ENCODE measurements at places on chromosomes 11 and 22.

DNA sequence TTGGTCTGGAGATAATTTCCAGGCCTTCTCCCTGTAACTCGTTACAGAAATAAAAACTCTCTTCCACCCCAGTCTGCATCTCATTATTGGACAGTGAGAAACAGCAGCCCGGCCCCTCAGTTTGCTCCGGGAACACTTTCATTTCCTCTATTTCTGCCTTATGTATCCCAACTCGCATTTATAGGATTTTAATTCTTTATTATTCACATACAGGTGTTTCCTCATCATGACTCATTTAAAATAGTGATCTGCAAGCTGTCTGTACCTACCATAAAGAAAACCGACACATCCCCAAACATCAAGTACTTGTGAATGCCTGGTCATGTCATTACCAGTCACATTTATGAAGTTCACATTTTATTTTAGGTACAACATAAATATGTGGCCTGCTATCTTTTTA, 42.8 kb downstream of the PIWIL3 start:
- peak; percentile 50 for DNase-seq

DNA sequence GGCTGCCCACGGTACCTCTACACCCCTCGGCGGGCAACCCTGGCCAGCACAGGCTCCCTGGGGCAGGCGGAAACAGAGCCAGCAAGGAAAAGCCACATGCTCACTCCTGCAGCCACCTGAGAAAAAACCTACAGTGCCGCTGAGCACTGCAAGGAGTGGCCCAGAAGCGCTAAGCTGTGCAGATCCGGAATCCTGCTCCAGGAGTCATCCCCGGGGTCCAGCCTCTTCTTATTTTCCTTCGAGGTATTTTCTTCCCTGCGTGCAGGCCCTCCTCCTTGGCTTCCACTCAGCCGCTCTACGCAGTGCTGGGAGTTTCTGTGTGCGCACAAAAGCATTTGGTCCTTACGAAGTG, 81.0 kb downstream of the TRMU start:
- DNase-seq: peak; percentile 65

- DNase-seq: peak; percentile 48
Measured at GRCh38 chr22:22928666-22929380, 41.2 kb downstream of the IGLL5 start.

DNA sequence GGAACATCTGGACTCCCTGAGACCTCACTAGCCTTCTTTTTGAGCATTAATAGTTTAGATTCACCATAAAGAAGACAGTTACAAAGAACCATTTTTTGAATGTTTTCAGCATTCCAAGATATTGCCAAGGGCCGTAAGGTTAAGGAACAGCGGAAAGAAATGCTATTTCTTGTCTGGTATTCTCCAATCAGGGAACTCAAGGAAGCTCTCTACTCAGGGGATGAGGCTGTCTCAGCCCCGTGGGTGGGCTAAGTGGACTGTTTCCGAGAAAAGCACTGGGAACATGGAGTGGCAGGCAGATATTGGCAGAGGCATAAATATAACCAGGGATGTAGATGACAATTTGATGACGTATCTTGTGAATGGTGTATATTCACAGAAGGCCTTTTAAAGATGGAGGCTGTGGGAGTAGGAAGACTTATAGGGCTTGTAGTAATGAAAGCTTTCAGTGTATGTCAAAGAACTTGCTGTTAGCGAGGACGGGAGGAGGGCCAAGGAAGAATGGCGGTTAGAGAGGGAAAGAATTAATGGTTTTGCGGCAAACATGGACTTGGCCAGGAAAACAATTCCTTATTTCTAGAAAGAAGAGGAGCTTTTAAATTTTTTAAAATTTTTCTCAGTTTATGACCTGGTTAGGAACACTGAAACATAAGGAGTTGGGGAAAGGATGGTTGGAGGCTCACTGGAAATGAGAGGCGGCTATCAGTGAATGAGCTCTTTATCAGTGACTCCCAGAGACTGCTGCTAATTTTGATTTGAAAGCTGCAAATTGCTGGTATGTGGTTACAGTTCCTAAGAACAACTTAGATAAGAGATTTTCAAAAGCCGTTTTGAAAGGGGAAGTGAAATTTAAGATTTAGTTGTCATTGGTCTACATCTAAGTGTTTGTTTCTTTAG, 64.6 kb downstream of the ST3GAL4 start:
- DNase-seq: peak; percentile 77

DNA sequence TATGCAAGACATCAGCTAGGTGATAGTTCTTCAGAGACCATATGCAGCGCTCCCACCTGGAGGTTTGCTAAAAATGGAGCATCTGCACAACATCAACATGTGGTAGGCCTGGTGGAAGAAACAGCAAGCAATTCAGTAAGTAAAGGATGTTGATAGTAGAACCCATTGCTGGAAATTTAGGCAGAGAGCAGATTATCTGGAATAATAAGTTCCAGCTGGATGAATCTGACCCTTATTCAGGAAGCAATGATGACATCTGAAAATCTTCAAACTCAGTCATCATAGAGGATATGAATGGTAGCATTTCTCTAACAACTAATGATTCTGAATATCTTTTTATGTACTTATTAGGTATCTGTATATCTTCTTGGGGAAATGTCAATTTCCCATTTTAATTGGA, 225.2 kb upstream of the ANO3 start:
- DNase-seq: no peak

GRCh38 chr11:5809122-5809519, 397 bp downstream of the OR52N2 start:
- DNase-seq: no peak

GRCh38 chr22:37930952-37931440, 22.4 kb downstream of the C22orf23 start:
- DNase-seq: no peak

DNA sequence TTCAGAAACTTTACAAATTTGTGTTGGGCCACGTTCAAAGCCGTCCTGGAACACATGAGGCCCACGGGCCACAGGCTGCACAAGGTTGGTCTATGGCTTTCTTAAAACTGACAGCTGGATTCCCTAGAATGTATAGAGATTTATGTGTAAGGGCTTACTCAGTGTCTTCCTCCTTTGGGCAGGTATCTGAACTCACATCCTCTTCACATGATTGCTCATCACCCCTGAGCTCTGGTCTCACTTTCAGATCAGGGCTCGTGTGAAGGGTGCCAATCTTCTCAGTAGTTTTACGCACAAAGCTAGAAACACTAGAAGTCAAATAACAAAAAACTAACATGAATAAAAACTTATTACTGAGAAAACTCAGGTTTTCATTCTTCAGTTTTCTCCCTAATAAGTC, 27.1 kb downstream of the HPS5 start:
- DNase-seq: no peak

DNA sequence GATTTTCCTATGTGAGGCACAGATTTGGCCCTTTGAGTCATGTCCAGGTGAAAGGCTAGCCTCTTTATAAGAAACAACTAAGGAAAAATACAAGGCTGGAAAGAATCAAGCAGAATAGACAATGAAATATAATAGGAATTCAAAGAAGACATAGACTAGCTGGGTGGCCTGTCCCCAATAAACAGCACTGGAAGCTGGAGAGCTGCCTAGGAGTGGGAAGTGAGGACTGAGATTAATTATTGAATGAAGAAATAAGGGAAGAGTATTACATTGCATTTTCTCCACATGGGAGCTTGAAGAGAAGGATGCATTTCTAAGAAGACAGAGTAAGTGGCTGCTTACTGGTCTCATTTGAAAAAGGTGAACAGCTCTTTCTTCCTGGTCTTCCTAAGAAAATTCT, 100.0 kb downstream of the CCDC34 start:
- no peak for DNase-seq

GRCh38 chr11:1628506-1629325, 859 bp upstream of the KRTAP5-5 start:
- DNase-seq: peak; percentile 72

DNA sequence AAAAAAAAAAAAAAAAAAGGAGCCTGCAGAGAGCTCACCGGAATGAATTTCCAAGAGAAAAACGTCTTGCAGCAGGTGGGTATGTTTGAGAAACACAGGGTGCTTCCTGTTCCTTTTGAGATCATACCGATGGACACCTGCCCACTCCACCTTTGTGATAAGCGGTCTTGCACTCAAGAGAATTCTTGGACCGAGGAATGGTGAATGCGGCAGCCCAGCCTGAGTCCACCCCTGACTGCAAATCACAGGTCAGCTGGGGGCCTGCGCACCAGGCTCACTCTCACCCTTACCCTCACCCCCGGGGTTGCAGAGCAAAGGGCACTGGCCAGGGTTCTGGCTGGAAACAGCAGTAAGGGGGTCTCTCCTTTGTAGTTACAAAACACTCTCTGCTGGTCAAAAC, 16.8 kb upstream of the TEF start:
- DNase-seq: no peak

- no peak for DNase-seq
Measured at GRCh38 chr11:75023446-75024067, 34.8 kb downstream of the NEU3 start.

GRCh38 chr11:85752890-85753581, 57.9 kb downstream of the SYTL2 start:
- no peak for DNase-seq

DNA sequence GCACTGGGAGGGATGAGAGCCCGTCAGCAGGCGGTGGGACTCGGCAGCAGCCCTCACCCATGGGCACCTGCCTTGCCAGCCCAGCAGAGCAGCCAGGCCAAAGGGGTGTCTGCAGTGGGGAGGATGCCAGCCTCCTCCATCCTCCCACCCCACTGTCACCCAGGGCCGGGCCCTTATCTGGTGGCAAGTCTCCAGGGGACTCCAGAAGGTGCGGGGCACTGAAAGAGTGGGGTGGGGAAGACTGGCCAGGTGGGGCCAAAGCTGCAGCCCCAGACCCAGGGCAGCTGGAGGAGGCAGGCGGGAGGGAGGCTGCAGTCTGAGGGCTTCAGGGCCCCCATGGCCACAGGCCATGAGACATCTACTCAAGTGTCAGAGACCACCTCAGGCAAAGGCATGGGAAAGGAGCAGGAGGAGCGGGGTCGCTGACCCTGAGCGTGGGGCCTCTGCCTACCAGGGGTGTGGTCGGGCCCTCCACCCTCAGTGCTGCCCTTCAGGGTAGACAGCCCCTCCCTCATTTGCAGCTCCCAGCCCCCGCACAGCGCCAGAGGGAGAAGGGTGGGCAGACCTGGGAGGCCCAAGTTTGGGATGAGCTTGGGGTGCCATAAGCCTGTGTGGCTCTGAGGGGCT, 3.5 kb downstream of the DGCR6L start:
- DNase-seq: no peak

DNA sequence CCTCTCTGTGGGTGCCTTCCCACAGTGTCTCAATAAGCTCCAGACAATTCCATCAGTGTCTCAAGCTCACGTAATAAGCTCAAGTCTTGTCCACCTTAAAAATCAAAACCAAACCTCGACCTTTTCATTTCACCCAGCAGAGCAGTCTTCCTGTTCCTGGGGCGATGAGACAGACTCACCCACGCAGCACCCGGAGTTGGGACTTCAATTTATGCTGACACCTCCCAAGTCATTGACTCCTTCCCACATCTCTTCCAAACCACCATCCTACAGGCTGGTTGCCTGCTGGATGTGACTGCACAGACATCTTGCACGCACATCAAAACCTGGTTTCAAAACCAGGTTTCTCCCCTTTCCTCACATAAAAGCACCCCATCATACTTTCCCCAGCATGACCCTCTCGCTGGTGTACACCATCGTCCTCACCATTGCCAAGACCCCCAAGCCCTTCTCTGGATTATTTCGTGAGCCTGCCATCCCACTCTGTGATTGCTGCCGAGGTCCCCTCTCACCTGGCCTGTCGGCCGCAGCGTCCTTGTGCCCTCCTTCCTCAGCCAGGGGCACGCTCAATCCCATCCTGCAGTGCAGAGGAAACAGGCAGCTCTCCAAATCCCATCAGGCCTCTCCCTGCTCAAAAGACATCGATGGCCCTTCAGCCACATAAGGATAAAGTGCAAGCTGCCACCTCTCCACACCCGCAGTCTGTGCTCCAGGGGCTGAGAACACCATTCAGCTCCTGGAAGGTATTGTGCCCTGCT, 45.1 kb upstream of the FBXO3 start:
- DNase-seq: no peak

DNA sequence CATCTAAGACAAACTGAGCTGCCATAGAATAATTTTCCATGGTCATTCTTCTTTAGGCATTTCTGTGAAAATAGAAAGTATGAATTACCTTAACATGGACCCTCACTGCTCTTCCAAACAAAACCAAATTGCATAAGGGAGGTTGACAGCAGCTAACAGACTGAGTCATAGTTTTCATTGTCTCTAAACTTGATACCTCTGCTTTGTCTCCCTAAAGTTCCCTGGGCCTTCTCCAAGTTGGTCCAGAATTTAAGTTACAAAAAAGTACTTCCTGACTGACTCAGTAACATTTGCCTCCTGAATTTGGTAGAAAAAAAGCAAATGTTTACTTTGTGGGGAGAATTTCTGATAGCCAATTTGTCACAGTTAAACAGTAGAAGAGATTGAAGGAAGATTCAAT, 3.0 kb downstream of the OR8D1 start:
- no peak for DNase-seq

DNA sequence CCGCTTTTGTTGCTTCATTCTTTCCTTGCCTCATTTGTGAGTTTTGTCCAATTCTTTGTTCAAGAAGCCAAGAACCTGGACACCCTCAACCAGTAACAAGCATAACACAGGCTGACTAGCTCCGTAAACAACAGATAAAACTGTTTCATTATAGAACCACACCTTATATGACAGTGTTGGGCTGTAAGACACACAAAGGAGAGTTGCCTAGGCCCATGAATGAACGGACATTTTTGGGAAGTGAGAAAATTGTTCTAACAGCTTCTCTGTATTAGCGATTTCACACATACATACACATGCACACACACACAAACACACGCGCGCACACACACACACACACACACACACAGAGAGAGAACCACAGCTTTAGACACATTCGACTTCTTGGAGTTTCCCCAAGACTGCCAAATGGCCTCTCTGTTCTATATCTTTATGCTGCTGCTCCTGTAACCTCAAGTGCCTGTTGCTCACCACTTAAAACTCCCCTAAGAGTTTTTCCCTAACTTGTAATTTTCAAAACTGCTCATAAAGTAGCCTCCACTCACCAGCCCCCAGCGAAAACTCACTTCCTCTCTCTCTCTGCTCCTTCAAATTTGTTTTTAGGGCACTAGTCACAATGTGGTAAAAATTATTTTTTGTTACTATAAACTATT, 35.9 kb downstream of the CTSC start:
- DNase-seq: peak; percentile 65

GRCh38 chr11:97965849-97966646, 1054.7 kb upstream of the CNTN5 start:
- DNase-seq: no peak

DNA sequence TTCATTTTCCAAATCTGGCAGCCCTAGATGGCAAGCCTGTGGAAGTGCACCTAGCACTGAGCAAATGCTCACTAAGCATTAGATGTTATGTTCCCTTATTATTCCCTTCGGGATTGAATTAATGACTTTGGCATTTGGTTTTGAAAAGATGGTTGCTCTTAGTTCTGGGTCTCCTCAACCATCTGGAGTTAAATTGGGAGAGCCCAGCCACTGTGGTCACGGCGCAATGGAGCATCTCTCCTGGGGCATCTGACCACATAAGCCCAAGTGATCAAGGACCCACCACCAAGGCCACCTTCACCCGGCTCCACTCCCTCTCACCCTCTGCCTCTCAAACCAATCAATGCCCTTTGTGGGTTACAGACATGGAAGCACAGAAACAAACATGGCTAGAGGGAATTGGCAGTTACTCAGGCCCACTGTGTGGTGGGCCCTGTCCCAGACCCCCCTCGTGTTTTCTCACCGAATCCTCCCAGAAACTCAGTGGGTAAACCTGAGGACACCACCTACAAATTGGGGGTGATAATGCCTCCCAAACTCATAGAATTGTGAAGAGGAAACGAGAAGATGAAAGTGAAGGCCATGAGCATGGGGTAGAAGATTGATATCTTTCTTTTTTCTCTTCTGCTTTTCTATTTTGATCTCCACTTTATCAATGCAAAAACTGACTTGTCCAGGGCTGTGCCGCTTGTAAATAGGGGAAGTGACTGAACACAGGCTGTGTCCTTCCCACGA, 52.2 kb downstream of the IRAG1 start:
- no peak for DNase-seq
